ENCODE measurements at places on chromosomes 3 and 15. TPM values are rescaled to one million over a fixed set of nuclear protein-coding genes. Genes with fewer than 3 reads are reported as not detected.

Gene HYAL1
- total RNA-seq, result 0.36 TPM

Gene ZNF501
- 3.6 TPM for total RNA-seq

Gene GOLGA8S
- total RNA-seq, result not detected

Gene ISL2
- not detected for total RNA-seq

Gene SPATA12
- total RNA-seq, result not detected

Gene C3orf62
- 6.9 TPM for total RNA-seq

Gene C2CD4B
- total RNA-seq, result 0.21 TPM

Gene HTD2
- 12.3 TPM for total RNA-seq

Gene PRR20G
- total RNA-seq, result not detected

Gene THOC7
- total RNA-seq, result 86.7 TPM

Gene VGLL4
- total RNA-seq, result 47.7 TPM

Gene KBTBD13
- total RNA-seq, result not detected

Gene EPHB3
- total RNA-seq, result not detected

Gene SLC12A6
- 23.0 TPM for total RNA-seq

Gene FBXO40
- not detected for total RNA-seq

Gene PTH1R
- total RNA-seq, result not detected

Gene DLL4
- 0.08 TPM for total RNA-seq

Gene PPP2R3A
- 0.21 TPM for total RNA-seq
